Fibroblast of skin of right quadriceps (primary cell): ENCODE measurements at places on chromosomes 13 and 19.

DNA sequence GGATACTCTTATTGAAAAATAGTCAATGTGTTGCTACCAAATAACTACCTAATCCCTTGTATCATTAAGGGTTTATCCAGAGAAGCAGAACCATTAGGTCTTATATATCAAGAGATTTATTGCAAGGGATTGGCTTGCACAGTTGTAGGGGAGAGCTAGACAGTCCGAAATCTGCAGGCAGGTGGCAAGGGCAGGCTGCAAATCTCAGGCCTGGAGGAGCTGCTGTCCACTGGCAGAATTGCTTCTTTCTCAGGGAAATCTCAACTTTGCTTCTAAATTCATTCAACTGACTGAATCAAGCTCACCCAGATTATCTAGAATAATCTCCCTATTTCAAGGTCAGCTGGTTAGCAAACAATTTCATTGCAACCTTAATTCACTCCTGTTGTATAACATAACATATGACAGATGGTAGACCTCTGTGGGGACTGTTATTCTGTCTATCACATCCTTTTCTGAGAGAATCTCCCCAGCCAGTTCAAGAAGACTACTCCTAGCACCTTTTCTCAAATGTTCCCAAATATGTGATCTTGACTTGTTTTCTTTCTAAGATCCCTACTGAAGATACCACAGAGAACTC lies 194.2 kb downstream of the NHLRC3 start:
- no peak for DNase-seq

DNA sequence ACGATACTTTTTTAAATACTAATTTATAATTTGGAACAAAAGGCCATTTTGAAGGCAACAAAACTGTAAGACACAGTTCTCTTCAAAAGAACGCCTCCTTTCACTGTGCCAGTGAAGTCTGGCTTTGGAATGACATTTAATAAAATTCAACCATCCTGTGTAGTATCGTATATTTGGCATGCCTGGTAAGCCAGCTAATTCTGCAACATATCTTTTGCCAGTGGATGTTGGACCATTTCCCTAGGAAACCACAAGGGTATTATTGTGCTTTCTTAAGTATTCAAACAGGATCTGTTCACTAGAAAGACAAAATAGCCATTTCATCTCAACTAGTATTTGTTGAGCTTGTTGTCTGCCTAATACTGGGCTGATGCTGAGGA lies 111.6 kb downstream of the RGCC start:
- peak; percentile 47 for DNase-seq

DNA sequence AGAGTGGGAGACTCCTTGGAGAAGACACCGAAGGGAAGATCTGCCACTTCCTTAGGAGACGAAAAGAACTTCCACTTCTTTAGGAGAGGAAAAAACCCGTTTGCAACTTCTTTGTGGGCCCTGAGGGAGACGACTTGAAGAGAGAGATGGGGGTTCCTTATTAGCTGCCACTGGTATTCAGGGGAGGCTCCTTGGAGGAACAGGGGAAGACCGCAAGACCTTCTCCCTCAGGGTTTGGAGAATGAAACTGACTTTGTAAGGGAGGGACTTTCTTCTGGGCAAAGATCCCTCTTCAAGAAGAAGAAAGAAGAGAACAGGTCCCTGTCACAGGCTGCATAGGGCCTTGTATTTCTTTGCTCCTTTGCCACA lies 416 bp downstream of the BCKDHA start:
- no peak for DNase-seq

GRCh38 chr13:47519626-47520025 lies 481.4 kb downstream of the SUCLA2 start:
- no peak for DNase-seq

DNA sequence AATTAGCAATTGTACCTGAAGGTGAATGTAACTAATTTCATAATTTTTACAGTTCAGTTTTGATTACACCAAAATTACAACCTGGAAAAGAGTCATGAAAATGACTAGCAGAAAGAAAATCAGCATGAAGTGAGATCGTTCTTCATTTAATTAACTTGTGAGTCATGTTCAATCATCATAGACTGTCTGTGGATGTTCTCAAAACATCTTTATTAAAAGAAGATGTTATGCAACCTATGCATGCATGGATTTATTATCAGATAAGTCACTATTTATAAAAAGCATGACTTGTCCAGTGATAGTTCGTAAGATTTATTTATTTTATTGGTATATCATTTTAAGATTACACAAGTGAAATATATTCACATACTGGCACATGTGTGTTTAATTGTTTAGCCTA lies 245.9 kb downstream of the ITGBL1 start:
- DNase-seq, result peak; percentile 64

- DNase-seq, result no peak
These were observed 10.5 kb upstream of the NBEA start for GRCh38 chr13:34931572-34931971.

GRCh38 chr19:47226426-47227351 lies 4.3 kb downstream of the BBC3 start:
- DNase-seq, result peak; percentile 72

DNA sequence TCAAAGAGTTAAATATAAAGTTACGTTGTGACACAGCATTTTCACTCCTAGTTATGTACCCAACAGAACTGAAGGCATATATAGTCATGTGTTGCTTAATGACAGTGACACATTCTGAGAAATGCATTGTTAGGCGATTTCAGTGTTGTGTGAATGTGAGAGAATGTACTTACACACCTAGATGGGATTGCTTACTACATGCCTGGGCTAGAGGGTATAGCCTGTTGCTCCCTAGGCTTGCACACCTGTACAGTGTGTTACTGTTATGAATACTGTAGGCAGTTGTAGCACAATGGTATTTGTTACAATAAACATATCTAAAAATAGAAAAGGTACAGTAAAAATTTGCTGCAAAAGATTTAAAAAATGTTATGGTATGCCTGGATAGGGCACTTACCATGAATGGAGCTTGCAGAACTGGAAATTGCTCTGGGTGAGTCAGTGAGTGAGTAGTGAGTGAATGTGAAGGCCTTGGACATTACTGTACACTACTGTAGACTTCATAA lies 89.2 kb downstream of the DHRS12 start:
- peak; percentile 80 for DNase-seq

DNA sequence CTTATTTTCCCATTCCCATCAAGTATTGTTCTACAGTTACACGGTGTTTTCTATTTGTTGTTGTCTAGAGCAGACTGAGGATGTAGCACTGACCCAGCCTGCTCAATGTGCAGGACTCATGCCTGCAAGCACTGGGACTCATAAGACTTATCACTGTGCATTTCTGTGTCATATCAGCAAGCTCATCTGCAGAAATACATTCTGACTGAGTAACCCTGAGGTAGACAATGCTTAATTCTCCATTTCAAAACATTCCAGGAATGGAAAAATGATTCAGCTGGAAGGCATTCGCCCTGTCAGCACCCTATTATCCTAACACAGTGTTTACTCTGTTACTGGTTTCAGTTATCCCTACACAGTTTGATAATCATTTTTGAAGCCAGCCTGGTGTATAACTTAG lies 2506.4 kb downstream of the PCDH9 start:
- DNase-seq, result peak; percentile 96

DNA sequence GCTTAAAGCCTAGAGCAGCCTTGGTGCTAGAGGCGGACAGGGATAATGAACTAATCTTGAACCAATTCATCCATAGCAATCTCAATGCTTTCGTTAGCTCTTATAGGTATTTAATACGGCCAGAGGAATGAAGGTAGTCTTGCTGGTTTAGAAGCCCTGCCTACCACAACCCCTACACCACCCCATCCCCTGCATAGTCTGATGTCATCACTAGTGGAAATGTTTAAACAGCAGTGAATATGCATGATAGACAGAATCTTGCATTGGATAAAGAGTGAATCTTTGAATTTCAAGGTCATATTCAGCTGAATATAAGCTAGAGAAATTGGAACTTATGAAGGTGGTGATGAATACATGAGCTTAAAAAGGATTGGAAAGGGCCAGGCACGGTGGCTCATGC lies 321.9 kb downstream of the ITGBL1 start:
- no peak for DNase-seq

DNA sequence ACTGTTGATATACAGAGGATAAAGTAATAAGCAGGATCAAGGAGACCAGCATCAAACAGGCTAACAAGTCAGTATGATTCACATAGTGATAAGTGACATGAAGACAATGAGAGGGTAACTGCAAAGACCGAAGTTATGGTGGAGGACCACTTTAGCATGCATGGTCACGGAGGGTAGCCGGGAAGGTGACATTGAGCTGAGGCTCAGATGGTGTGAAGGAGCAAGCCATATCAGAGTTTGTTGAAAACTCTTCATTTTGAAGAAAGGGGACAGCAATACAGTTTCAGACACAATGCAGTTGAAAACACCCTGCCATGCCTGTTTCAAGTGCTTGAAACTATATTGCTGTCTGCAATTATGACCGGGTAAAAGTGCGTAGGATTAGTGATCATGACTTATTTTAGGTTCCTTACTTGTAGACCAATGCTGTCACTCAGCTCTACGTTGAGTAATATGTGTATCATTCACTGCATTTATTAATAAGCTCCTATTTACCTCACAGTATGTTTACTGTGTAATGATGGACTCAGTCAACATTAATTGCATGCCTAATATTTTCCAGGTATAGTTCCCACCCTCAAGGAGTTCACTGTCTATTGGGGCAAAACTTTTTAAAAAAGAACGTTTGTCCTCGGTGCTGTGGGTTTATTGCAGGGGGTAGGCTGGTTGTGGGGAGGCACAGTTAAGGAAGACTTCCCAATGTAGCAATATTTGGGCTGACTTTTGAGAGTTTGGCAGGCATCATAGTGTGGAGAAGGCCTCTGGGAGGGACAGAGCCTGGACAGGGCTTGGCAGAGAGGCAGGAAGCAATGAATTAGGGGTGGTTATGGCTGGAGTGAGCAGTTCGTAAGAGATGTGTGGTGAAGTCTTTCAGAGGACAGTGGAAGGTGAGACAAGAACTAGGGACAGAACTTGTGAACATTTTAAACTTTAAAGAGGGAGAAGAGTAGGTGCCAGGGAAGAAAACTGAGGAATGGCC lies 3.2 kb downstream of the UBAC2 start:
- no peak for DNase-seq

- DNase-seq, result peak; percentile 55
These were observed 823 bp downstream of the TLE5 start for GRCh38 chr19:3061182-3062161.

DNA sequence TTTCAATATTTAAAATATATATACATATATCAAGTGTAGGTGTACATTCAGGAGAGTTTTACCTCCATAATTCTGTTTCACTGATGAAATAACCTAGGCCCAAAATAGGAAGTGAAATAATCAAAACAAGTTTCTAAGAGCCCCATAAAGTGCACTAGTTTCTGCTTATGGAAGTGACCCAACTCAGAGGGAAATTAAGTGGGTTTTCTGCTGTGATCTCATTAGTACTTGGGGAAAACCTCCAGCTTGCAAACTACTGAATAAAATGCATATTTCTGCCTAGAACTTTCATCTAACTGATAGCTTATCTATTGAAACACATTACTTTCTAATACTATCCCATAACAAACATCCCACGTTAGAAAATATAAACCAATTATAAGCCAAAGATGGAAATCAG lies 45.4 kb upstream of the MIR17HG start:
- DNase-seq, result no peak

DNA sequence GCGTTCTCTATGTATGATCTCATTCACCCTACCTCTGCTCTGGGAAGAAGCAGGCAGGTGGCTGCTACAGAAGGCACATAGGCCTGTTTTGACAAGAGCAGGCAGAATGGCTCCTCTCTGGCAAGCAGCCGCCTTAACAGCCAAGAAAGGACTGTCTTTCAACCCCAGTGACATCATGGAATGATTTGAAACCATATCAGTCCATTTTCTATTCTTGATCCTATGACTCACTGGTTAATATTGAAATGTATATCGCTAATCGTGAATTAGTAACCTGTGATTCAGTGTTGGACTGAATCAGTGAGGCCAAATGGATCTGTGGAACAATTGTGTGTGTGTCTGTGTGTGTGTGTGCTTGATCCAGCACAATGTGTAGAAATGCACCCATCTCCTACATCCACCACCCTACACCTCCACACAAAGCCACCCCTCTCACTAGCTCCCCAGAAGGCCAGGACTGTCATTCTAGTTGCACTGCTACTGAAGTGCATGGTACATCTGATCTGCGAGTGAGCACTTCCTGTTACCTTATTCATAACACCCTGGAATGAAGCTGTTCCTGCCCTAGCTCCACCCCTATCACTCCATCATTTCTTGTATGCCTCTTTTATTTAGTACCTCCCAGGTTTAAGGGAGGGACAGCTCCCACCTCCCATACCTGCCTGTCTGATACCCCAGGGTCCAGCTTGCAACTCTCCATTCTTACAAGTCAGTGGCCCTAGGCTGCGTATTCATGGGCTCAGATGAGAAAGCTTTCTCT lies 460.0 kb downstream of the FOXO1 start:
- DNase-seq, result no peak

DNA sequence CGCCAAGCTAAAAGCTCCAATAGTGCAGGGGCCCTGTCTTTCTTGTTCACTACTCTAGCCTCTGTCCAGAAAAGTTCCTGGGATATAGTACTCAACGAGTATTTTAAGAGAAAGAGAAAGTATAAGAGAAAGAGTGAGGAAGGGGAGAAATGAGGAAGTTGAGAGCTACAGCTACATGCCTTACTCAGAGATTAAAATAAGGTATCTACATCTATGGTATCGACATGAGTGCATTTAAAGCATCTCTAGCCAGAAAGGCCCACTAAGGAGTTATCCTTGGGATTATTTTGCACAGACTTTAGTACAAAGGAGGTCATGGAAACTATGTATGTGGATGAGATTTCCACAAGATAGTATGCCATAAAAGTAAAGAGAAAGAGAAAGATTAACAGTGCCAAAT lies 28.5 kb downstream of the MYCBP2 start:
- DNase-seq, result no peak

DNA sequence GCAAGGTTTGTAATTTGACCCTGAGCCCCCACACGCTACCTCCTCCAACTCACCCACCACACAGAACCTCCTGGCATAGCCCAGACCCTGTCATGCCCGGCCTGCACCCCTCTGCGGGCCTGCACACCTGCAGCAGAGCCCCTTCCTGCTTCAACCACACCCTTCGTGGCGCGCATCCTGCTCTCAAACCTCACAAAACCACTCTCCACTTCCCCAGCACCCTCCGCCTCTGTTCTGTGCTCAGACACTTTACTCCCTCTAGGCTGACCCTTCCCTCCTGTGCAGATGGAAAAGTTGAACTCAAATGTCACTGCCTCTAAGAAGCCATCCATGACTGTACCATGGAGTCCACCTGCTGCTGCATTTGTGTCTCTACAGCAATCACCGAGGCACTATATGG lies 28.5 kb downstream of the FAAP24 start:
- no peak for DNase-seq
